ENCODE measurements at places on chromosomes 4 and X. TPM values are rescaled to one million over a fixed set of nuclear protein-coding genes. Genes with fewer than 3 reads are reported as not detected.
A peak's percentile ranks its signal among the peaks of the same experiment; 100 is the strongest.

DNA sequence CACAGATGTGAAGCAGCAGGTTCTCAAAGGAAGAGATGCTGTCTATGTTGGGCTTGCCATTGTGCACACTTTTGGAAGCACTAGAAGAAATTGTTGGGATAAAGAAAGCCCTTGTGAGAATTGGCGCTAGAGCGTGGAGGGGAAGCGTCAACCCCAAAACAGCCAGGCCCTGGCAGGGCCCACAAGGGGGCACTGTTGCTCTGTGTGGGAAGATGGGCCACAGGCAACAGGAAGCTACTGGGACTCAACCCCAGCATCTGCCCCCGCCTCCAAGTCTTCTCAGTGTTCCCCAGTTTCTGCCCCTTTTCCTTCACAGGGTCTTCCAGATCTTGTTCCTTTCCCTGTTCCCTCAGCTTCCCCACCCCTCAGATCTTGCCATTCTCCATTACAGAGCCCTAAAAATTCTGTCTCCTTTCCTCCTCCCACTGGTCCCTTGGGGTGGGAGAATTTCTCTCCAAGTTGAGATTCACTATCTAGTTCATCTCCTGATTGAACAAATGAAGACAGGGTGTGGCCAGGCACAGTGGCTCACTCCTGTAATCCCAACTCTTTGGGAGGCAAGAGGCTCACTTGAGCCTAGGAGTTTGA, 85.5 kb downstream of the STARD8 start:
- peak; percentile 79 for DNase-seq

GRCh38 chr4:137502339-137503129, 29.8 kb downstream of the PCDH18 start:
- no peak for DNase-seq

DNA sequence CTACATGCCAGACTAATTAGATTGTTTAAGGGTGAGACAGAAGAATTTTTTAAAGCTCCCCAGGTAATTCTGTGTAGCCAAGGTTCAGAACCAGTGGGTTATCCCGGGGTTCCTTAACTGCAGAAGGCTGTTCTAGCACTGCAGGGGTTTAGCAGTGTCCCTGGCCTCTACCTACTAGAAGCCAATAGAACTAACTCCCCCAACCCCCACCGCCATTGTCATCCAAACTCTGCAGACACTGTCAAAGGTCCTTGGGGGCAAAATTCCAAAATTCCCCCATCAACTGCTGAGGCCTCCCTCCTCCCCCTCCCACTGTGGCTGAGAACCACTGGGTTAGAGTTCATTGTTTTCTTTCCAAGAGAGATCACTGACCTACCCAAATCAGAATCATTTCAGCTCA, 66.4 kb downstream of the MOSPD2 start:
- no peak for DNase-seq

DNA sequence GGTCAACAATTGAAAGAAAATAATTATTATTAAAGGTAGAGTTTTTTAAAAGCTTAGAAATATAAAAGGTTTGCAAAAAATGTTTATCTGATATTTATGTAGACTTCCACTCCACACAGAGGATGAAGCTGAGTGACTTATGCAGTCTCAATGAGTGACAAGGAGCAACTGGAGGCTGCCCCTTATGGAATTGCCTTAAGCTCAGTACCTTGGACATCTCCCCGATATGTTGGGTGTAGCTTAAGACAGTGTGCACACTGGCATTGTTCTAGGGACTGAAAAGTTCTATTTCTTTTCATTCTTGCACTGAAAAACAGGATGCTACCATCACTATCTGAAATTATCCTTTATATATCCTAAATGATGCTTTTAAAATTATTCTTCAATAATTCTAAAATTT, 292.1 kb downstream of the PRDM5 start:
- no peak for DNase-seq

DNA sequence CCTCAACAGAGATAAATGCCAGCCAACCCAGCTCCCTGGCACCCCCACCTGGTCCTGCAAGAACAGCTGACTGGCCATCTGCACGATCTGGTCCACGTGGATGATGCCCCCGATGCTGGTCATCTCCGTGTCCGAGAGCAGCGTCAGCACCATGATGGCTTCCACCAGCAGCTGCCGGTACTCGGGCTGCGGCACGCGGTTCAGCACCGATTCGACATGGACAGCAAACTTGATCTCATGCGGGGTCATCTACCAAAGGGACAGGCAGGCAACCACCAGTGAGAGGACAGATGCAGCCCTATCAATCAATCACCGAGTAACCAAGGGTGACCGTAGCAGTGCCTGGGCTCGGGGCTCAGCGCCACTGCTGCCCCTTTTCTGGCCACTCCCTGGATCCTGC, 89.8 kb downstream of the PHKA2 start:
- no peak for DNase-seq

DNA sequence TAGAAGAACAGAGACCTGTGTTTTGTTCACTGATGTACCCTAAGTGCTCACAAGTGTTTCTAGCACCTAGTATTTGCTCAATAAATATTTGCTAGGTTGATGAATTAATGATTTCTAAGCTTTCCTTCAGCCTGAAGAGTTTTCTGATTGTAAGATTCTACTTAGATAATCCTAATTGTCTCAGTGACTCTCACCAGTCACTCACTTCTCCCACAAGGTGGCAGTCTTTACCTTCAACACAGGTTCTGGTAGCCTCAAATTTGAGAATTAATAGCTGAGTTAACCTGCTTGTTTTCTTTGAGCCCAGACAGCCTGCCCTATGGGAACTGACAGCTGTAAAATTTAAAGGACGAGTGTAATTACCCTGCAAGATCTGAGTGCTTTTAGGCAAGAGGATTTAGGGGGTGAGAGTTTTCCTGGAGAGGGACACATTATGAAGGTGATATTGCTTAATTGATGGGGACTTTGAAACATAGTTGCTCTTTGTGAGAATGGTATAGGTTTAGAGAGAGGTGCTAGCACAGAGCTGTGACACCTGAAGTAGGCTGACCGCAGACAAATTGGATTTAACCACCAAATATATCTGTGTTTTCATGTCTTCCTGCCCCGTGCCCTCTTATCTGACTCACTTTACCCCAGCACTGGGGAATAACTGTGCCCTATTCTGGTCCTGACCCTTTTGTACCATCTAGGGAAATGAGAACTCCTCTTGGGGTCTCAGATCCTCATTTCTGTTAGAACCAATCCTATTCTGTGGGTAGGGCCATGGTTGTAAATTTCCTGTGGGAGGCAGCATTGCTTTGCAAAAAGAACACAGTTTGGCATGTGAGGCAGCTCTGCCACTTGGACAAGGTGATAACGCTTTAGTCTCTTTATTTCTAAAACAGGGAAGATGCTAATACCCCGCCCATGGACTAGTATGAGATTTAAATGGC, 27.7 kb downstream of the CD38 start:
- no peak for DNase-seq

- DNase-seq: no peak
Observed at GRCh38 chr4:186258216-186258811, 7.7 kb upstream of the F11 start.

- no peak for DNase-seq
Observed at GRCh38 chr4:109046471-109047201, 255.8 kb downstream of the COL25A1 start.

- no peak for DNase-seq
Observed at GRCh38 chrX:112868586-112868985, 28.0 kb upstream of the AMOT start.

DNA sequence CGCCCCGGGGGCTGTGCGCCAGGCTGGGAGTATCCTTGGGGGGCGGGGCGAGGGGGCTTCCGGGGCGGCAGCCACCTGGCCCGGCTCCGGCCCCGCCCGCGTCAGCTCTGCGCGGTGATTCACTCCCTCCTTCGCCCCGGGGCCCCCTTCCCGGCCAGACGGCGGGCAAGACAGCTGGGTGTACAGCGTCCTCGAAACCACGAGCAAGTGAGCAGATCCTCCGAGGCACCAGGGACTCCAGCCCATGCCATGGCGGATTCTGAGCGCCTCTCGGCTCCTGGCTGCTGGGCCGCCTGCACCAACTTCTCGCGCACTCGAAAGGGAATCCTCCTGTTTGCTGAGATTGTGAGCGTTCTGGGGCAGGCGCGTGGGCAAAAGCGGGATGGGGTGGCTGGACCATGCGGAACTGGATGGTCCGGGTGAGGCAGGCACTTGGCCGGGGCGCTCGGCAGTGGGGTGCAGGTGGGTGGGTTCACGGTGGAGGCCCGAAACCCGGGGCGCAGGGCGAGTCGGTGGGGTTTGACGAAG, at the start of gene PLP2:
Gene PLP2 (plus strand): TSS at position 147 of the 528 bp plus-strand sequence. CDS start 103 bp downstream, at position 250.
- DNase-seq: peak; percentile 65

CCNB3 gene
- total RNA-seq: 0.17 TPM

USP26 gene
- total RNA-seq: not detected

MAGEB1 gene
- total RNA-seq: not detected
